Keratinocyte (primary cell): ENCODE measurements at places on chromosomes 3 and 15.
A peak's percentile ranks its signal among the peaks of the same experiment; 100 is the strongest.

DNA sequence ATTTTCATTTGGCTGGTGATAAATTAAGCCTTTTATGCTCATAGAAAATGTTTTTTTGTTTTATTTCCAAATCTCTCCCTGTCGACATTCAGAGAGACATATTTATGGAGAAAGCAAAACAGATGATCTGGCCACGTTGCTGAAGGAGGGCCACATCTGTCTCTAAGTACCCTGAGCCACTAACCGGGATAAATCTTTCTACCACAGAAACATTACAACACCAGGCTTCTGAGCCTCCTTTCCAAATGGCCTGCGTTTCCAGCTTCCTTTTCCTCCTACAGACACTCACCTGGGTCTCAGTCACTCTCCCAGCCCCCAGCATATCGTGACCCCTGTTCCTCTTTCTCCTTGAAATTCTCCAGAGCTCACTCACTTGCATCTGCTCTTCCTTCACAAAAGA, 161.0 kb downstream of the ARRDC4 start:
- H3K4me3 ChIP-seq = no peak overlapping the region
- no peaks in the 10 kb centered on the region for H3K36me3 ChIP-seq
- no peak for DNase-seq
- H3K27me3 ChIP-seq = no peaks in the 10 kb centered on the region

DNA sequence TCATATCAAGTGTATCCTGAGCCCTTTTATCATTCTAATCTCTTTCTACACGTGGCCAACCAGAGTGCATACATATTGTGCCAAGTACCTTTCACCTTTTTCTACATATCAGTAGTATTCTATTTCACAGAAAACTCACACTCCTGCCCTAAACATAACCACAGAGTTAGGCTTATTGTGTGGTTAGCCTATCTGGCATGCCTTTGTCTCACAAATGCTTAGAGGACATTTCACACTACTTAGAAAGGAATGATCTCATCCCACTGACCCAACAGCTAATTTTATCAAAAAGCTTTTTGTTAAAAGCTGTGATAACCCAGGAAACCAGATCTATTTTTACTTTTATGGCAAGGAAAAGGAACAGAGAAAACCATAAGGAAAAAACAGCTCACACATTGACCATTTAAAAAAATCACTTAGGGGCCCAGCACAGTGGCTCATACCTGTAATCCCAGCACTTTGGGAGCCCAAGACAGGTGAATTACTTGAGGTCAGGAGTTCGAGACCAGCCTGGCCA, 17.8 kb upstream of the MAP4 start:
- H3K4me3 ChIP-seq = no peak overlapping the region
- H3K36me3 ChIP-seq = no peaks in the 10 kb centered on the region
- H3K27ac ChIP-seq = peak overlapping the region; percentile 34
- H3K4me1 ChIP-seq = peaks cover 18% of the 10 kb centered on the region
- H3K27me3 ChIP-seq = no peaks in the 10 kb centered on the region
- DNase-seq = no peak

- H3K4me1 ChIP-seq = no peaks in the 10 kb centered on the region
- H3K27me3 ChIP-seq = no peaks in the 10 kb centered on the region
- no peak overlapping the region for H3K4me3 ChIP-seq
- DNase-seq = no peak
- no peak overlapping the region for H3K27ac ChIP-seq
Measured at GRCh38 chr3:96071097-96071496, 743.3 kb upstream of the EPHA6 start.

DNA sequence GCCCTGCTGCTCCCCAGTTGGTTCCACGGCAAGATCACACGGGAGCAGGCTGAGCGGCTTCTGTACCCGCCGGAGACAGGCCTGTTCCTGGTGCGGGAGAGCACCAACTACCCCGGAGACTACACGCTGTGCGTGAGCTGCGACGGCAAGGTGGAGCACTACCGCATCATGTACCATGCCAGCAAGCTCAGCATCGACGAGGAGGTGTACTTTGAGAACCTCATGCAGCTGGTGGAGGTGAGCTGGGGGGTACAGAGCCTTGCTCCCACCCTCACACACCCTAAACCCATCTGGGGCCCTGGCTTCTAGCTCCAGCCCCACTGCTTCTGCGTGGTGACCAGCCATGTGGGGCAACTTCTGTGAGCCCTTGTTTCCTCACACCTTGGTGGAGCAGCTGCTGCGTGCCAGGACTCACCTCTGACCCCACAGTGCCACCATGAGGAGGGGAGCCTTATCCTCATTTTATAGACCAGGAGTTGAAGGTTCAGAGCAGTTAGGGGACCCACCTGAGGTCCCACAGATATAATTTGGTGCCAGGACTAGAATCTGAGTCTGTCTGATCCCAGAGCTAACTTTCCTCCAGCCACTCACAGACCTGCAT, 13.3 kb upstream of the LMAN1L start:
- H3K27ac ChIP-seq = peak overlapping the region; percentile 98
- no peak for DNase-seq
- H3K36me3 ChIP-seq = peaks cover 31% of the 10 kb centered on the region
- no peaks in the 10 kb centered on the region for H3K27me3 ChIP-seq
- peaks cover 31% of the 10 kb centered on the region for H3K4me1 ChIP-seq
